GM23338 (cell line): ENCODE measurements at places on chromosomes 11 and 22. TPM values are rescaled to one million over a fixed set of nuclear protein-coding genes. Genes with fewer than 3 reads are reported as not detected.

- H3K4me1 ChIP-seq = no peaks in the 10 kb centered on the region
- H3K27ac ChIP-seq = no peak overlapping the region
- H3K4me3 ChIP-seq = no peak overlapping the region
- H3K27me3 ChIP-seq = no peaks in the 10 kb centered on the region
- no peak for DNase-seq
These were observed 37.9 kb downstream of the SMIM38 start for GRCh38 chr11:69193629-69194028.

GRCh38 chr11:108405706-108406105, 61.6 kb downstream of the C11orf65 start:
- no peaks in the 10 kb centered on the region for H3K4me1 ChIP-seq
- H3K36me3 ChIP-seq = no peaks in the 10 kb centered on the region
- no peak for DNase-seq
- H3K4me3 ChIP-seq = no peak overlapping the region

DNA sequence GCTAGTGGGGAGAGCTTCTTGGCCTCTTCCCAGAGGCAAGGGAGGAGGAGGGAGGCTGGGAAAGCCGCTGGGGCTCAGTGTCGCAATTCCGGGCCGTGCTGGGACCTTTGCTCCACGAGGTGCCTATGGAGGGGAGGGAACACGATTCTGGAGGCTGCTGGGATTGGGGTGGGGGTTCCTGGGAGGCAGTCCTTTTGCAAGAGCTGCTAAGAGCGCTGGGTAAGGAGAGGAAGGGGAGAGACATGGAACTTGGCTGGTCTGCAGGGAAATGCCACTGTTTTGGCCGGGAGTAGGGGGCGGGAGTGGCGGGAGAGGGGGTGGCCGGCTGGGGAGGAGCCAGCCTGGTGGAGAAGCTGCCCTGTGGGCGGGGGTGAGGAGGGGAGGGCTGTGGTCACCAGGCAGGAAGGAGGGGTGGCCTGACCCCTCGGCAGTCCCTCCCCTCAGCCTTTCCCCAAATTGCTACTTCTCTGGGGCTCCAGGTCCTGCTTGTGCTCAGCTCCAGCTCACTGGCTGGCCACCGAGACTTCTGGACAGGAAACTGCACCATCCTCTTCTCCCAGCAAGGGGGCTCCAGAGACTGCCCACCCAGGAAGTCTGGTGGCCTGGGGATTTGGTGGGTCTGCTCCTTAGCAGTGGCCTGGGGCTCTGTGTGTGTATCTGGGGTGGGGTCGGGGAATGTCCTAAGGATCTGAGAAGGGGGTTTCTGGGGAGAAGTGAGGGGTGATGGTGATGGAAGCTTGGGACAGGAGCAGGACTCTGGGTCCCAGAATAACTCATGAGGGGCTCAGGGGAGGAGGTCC, at the start of gene NR1H3:
NR1H3 (plus strand) TSS at position 480 of the 800 bp plus-strand sequence. CDS start 1,221 bp downstream, outside the sequence.
- H3K27me3 ChIP-seq = no peaks in the 10 kb centered on the region
- peak; percentile 84 for DNase-seq
- H3K4me1 ChIP-seq = peaks cover 33% of the 10 kb centered on the region
- H3K36me3 ChIP-seq = no peaks in the 10 kb centered on the region
- H3K4me3 ChIP-seq = peak within 1 kb of the TSS; percentile 59

GRCh38 chr11:76657187-76658170, 13.1 kb downstream of the LRRC32 start:
- DNase-seq = no peak
- no peak overlapping the region for H3K27ac ChIP-seq
- no peaks in the 10 kb centered on the region for H3K27me3 ChIP-seq
- no peak overlapping the region for H3K4me3 ChIP-seq

GRCh38 chr11:47111318-47111804, 65.3 kb downstream of the ARFGAP2 start:
- DNase-seq = no peak
- no peaks in the 10 kb centered on the region for H3K36me3 ChIP-seq
- H3K4me1 ChIP-seq = no peaks in the 10 kb centered on the region
- no peaks in the 10 kb centered on the region for H3K27me3 ChIP-seq
- no peak overlapping the region for H3K4me3 ChIP-seq

GRCh38 chr11:64409278-64409677, 50.3 kb downstream of the RPS6KA4 start:
- peaks cover 5% of the 10 kb centered on the region for H3K4me1 ChIP-seq
- peaks cover 3% of the 10 kb centered on the region; the same call in 1 of the 2 replicates for H3K27me3 ChIP-seq
- DNase-seq = peak; percentile 38
- no peak overlapping the region for H3K27ac ChIP-seq

DNA sequence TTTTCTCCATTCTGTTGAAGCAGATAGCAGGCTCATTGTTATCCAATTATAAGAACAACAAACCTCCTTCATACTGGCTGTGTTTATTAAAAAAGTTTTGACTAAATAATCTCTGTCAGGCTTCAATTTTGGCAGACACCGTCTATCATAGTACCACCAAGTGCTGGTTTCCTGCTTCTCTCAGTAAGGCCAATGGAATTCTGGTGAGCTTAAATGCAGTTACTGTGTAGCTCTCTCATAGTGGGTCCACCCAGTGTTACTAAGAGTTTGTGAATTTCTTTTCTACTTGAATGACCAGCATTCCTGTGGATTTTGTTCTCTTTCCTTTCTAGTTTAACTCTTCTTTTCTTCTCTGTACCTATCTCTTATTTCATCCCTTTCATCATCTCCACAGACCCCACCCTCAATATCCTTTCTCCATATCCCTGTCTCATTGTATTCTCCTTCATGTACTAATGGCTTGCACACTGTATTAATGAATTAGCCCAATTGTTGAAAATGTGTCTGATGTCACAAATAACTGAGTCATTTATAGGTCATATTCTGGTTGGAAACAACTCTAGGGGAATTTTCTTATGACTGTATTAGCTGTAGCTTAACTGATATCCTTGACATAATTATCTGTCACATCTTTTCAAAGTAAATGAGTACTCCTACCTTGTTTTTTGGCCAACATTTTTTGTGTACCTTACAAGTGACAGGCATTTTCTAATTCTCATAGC, 372.1 kb downstream of the FAT3 start:
- no peaks in the 10 kb centered on the region for H3K4me1 ChIP-seq
- H3K4me3 ChIP-seq = no peak overlapping the region

- H3K27ac ChIP-seq = no peak overlapping the region
- H3K4me1 ChIP-seq = peaks cover 13% of the 10 kb centered on the region
- no peaks in the 10 kb centered on the region for H3K27me3 ChIP-seq
- no peak for DNase-seq
- H3K36me3 ChIP-seq = no peaks in the 10 kb centered on the region
These were observed 118.3 kb downstream of the BUD13 start for GRCh38 chr11:116654526-116654925.

DNA sequence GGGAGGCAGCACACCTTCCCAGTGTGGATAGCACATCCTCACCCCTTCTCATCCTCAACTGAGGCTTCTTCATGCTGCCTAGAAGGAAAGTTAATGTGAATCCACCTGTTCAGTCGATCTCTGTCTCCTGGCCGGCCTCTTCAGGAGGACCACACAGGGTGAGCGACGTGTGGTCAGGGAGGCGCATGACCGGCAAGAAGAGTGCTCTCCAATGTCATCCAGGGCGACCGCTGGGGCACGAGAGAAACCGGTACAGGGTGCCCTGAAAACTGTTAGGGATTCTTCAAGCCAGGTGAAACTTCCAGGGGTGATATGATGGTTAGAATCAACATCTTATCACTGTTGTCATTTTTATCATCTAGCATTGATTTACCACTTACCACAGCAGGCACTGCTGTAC, 43.0 kb downstream of the IGSF9B start:
- H3K27me3 ChIP-seq = no peaks in the 10 kb centered on the region
- DNase-seq = no peak
- 0 out of 2 replicates have a peak, but pooled peaks cover 5% of the 10 kb centered on the region for H3K4me1 ChIP-seq
- peaks cover 25% of the 10 kb centered on the region for H3K36me3 ChIP-seq
- no peak overlapping the region for H3K27ac ChIP-seq
- H3K4me3 ChIP-seq = no peak overlapping the region

- DNase-seq = no peak
- no peak overlapping the region for H3K27ac ChIP-seq
- peaks cover 7% of the 10 kb centered on the region; the same call in 1 of the 2 replicates for H3K4me1 ChIP-seq
These were observed 8.0 kb upstream of the RAB38 start for GRCh38 chr11:88183233-88183632.

DNA sequence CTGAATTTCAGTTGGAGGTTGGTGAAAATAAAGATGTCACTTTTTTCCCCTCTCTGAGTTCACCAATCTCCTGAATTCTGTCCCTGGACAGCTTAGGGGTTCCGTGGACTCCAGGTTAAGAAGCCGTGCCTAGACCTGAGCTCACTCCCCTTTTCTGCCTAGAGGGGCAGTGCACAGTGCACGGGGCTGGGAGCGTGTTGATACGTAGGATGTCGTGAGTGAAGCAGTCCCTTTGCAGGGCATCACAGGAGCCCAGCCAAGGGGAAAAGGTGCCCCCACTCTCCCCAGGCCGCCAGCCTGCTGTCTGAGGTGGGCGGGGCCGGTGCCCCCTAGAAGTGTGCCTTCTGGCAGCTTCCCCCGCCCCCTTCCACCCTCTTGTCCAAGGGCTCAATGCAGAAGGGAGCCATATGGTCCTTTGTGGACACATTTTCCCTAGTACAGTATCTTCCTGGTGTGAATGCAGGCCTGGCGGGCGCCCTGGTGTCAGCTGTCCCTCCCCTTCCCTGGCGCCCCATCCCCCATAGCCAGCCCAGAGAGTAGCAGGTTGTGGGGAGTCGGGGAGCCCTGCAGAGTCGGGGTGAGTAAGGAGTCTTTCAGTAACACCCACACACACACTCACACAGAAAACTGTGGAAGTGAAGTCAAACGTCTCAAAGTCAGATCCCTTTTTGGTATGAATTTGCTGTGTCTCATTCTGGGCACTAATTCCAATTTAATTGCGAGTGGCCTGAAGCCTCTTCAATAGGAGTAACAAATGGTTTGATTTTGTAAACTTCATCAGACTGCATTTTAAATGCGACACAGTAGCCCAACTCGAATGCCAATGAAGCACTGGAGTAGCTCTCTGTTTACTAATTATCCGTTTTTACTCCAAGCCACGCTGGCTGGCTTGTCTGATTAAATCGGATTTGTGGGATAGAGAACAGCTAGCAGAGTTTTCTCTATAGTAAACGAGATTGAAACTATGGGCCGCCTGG, 67.5 kb upstream of the NNMT start:
- H3K4me1 ChIP-seq = peaks cover 12% of the 10 kb centered on the region
- H3K36me3 ChIP-seq = no peaks in the 10 kb centered on the region
- H3K27ac ChIP-seq = no peak overlapping the region
- H3K27me3 ChIP-seq = no peaks in the 10 kb centered on the region
- DNase-seq = no peak

DNA sequence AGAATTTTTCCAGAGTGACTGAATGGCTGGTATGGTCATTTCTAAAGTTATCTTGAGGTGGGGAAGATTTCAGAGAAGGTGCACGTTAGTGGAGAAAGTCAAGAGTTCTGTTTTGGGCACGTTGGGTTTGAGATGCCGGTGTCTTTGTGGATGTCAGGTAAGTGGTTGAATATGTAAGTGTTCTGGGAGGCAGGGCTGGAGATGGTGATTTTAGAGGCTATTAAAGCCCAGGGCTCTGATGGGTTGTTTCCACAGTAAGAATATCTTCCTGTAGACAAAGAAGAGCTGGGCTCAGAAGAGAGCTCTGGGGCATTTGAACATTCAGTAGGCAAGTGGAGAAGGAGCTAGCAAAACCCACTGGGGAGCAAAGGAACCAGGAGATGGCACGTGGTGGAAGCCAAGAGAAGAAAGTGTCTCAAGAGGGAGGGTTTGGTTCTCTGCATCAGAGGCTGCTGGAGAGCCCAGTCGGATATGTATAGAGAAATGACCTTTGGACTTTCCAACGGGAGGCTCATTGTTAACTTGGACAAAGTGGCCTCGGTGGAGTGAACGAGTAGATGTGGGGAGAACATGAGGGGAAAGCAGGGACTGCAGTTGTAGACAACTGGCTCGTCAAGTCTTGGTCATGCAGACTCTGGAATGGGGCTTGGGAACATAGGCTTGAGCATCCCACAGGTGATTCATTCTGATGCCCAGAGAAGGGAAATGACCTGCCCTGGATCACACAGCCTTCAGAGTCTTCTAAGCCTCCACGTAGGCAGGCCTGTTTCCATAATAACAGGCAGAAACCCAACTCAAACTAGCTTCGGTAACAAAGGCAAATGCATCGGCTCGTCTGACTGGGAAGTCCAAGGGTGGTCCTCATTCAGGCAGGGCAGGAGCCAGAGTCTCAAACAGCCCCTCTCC, 98.4 kb upstream of the PARVA start:
- no peaks in the 10 kb centered on the region for H3K27me3 ChIP-seq
- DNase-seq = no peak
- no peaks in the 10 kb centered on the region for H3K36me3 ChIP-seq
- H3K27ac ChIP-seq = no peak overlapping the region

DNA sequence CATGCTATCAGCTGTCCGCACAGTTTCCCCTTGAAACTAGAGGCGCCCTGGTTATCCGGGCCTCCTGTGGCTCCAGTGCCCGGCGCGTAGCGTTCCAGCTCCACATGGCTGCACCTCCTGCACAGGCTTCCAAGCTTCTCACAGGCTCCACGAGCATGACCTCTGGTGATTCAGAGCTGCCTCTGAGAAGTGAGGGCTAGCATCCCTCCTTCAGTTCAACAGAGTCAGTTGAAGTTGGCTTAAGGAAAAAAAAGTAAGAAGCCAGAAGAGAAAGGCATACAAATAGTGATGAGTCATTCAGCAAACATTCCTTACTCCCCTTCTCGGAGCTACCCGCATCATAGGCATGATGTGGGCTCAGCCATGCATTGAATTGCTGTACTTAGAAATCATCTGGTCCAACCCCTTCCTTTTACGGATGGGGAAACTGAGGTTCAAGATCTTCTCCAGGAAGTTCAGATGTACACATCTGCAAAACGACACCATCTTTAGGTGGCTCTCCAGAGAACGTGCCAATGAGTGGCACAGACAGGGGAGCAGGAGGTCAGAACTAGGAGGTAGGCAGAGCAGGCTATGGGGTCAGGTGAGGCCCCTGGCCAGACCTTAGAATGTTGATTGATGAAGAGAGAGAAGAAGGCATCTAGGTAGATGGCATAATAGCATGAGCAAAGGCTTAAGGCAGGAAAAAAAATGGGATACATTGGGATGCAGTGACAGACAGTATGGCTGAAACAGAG, 216.3 kb upstream of the TBCEL start:
- no peak overlapping the region for H3K27ac ChIP-seq
- no peaks in the 10 kb centered on the region for H3K27me3 ChIP-seq
- no peak overlapping the region for H3K4me3 ChIP-seq
- peak; percentile 46 for DNase-seq
- H3K36me3 ChIP-seq = no peaks in the 10 kb centered on the region
- H3K4me1 ChIP-seq = peaks cover 17% of the 10 kb centered on the region; the same call in 1 of the 2 replicates

Gene OR10A2
- polyA plus RNA-seq = 0.14 and 0.27 TPM in 2 replicates

Gene DDIAS
- polyA plus RNA-seq = 16.5 and 19.5 TPM in 2 replicates

Gene MORC2
- polyA plus RNA-seq = 33.1 and 36.0 TPM in 2 replicates
